GM23248 (cell line): ENCODE measurements at places on chromosomes 7 and 10. TPM values are rescaled to one million over a fixed set of nuclear protein-coding genes. Genes with fewer than 3 reads are reported as not detected.

GRCh38 chr7:71507680-71508602 lies 376.0 kb downstream of the GALNT17 start:
- H3K27ac ChIP-seq = no peak overlapping the region
- no peaks in the 10 kb centered on the region for H3K36me3 ChIP-seq
- no peaks in the 10 kb centered on the region for H3K4me1 ChIP-seq
- DNase-seq = no peak
- no peaks in the 10 kb centered on the region; the same call in 1 of the 2 replicates for H3K27me3 ChIP-seq
- no peak overlapping the region for H3K4me3 ChIP-seq

GRCh38 chr7:22452142-22452959 lies 47.6 kb downstream of the STEAP1B start:
- H3K36me3 ChIP-seq = no peaks in the 10 kb centered on the region
- peak overlapping the region; percentile 59 for H3K4me3 ChIP-seq
- no peak overlapping the region for H3K27ac ChIP-seq
- peak; percentile 54 for DNase-seq
- peaks cover 3% of the 10 kb centered on the region; the same call in 1 of the 2 replicates for H3K4me1 ChIP-seq
- no peaks in the 10 kb centered on the region for H3K27me3 ChIP-seq

GRCh38 chr7:34260279-34260678 lies 354.9 kb downstream of the BMPER start:
- H3K4me3 ChIP-seq = peak overlapping the region; percentile 39; the same call in 1 of the 2 replicates
- H3K4me1 ChIP-seq = peaks cover 19% of the 10 kb centered on the region
- H3K36me3 ChIP-seq = no peaks in the 10 kb centered on the region
- no peaks in the 10 kb centered on the region for H3K27me3 ChIP-seq

GRCh38 chr7:143354376-143354775 lies 8.1 kb downstream of the FAM131B start:
- no peak overlapping the region for H3K4me3 ChIP-seq
- H3K4me1 ChIP-seq = no peaks in the 10 kb centered on the region
- peaks cover 7% of the 10 kb centered on the region; the same call in 1 of the 2 replicates for H3K27me3 ChIP-seq
- no peak for DNase-seq
- no peak overlapping the region for H3K27ac ChIP-seq

DNA sequence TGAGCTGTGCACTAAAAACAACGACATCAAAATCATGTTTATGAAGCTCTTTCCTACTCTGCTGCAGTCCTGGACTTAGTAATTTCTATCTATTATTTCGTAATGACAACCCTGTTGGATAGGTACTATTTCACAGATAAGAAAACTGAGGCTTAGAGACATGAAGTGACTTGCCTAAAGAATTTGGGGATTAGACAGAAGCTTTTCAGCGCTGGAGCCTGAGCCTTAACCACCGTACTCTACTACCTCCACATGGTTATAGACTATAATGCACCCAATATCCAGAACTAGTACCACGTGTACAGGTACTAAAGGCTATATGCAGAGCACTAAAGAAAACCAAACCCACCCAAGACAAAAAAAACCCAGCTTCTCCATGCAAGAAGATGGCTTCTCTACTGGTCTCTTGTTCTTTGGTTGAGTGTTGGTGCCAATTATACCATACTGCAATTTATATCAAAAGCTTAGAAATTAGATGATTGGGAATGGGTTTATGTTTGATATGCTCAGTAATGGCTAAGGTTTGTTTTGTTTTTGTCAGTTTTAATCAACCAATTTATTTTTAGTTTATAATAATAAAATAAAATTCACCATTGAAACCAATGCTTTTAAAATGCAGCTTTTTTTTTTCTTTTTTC lies 6.5 kb upstream of the SNX10 start:
- H3K4me1 ChIP-seq = no peaks in the 10 kb centered on the region
- no peak overlapping the region for H3K27ac ChIP-seq
- H3K36me3 ChIP-seq = no peaks in the 10 kb centered on the region
- DNase-seq = no peak
- no peak overlapping the region for H3K4me3 ChIP-seq
- H3K27me3 ChIP-seq = no peaks in the 10 kb centered on the region

Gene CYP2W1
- total RNA-seq = not detected in 2 replicates

Gene PAX4
- not detected in 2 replicates for total RNA-seq

Gene LDB3
- total RNA-seq = under 0.01 and 0.11 TPM in 2 replicates
